A549 treated with GW870086 at 1 μM for 4 hours (cell line): ENCODE measurements at places on chromosomes 5 and 9. TPM values are rescaled to one million over a fixed set of nuclear protein-coding genes. Genes with fewer than 3 reads are reported as not detected.

The WDR36 gene
- total RNA-seq, result 11.3 to 18.0 TPM (median 15.9 TPM) in 5 replicates

The SLC34A1 gene
- total RNA-seq, result not detected in 5 replicates

The FUT7 gene
- 0.06 TPM in 1 of 5 replicates, not detected in the others for total RNA-seq

The SPINK6 gene
- total RNA-seq, result 0.49 to 0.87 TPM (median 0.64 TPM) in 3 of 5 replicates, not detected in the others

The FAM151B gene
- total RNA-seq, result 1.2 to 2.9 TPM (median 1.6 TPM) in 5 replicates

The ATP10B gene
- total RNA-seq, result not detected in 5 replicates

The TMEM252 gene
- not detected in 5 replicates for total RNA-seq

The SPAAR gene
- total RNA-seq, result 0.10 TPM in 1 of 5 replicates, not detected in the others

The SIL1 gene
- total RNA-seq, result 23.4 to 27.9 TPM (median 25.4 TPM) in 5 replicates

The SCGB3A2 gene
- total RNA-seq, result not detected in 5 replicates

The WASHC1 gene
- 7.1 to 12.4 TPM (median 10.7 TPM) in 5 replicates for total RNA-seq

The AJM1 gene
- total RNA-seq, result 4.0 to 4.7 TPM (median 4.2 TPM) in 5 replicates

The C1QTNF2 gene
- 0.05 to 0.16 TPM (median 0.11 TPM) in 5 replicates for total RNA-seq

The FRMD3 gene
- total RNA-seq, result 4.8 to 7.6 TPM (median 6.2 TPM) in 5 replicates

The PRUNE2 gene
- 0.06 to 0.23 TPM (median 0.13 TPM) in 4 of 5 replicates, not detected in the other for total RNA-seq

The C1QTNF3 gene
- total RNA-seq, result 0.26 TPM in 1 of 5 replicates, not detected in the others

The PTCH1 gene
- 1.1 to 3.0 TPM (median 1.6 TPM) in 5 replicates for total RNA-seq

The FAT2 gene
- 0.01 TPM in 1 of 5 replicates, not detected in the others for total RNA-seq

The PDLIM4 gene
- 0.57 to 2.0 TPM (median 0.79 TPM) in 5 replicates for total RNA-seq
